HFFc6 (cell line): ENCODE measurements at places on chromosomes 7 and 10.

- no peak for DNase-seq
Observed at GRCh38 chr10:14592566-14592965, 182.1 kb downstream of the FAM107B start.

- no peak for DNase-seq
Observed at GRCh38 chr10:123463181-123463580, 203.0 kb upstream of the GPR26 start.

DNA sequence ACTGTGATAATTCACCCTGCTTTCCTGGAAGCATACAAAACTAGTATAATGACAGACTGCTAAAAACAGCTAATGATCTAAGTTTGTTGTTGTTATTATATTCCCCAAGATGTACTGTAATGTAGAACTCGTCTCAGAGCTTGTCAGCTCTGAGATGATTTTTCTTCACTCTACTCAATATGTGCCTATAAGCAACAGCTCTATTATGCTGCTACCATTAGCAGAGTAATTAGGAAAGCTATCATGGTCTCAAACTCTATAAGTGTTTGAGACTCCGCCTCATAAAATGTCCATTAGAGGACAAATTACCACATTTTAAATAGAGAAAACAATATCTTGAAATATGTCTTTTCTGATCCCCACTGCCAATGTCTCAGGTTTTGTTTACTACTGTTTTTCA, 476.5 kb upstream of the PCDH15 start:
- DNase-seq, result no peak

GRCh38 chr7:155002411-155003091, 373 bp downstream of the PAXIP1 start:
- DNase-seq, result no peak

DNA sequence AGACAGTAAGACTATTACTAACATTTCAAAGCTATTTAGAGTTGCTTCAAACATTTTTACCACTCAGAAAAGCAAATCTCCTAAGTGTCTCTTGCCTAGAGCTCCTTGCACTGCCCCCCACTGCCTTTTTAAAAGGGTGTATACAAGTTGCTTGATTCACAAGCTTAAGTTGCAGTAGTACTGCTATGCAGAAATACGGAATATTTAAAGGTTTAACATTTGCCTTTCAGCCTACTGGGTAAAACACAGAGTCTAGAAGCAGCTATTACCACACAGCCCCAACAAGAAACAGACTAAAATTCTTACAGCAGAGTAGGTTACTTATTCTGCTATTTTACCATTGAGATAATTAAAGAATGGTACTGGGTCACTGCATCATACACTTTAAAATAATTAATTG, 128.5 kb downstream of the CNOT4 start:
- DNase-seq, result no peak

DNA sequence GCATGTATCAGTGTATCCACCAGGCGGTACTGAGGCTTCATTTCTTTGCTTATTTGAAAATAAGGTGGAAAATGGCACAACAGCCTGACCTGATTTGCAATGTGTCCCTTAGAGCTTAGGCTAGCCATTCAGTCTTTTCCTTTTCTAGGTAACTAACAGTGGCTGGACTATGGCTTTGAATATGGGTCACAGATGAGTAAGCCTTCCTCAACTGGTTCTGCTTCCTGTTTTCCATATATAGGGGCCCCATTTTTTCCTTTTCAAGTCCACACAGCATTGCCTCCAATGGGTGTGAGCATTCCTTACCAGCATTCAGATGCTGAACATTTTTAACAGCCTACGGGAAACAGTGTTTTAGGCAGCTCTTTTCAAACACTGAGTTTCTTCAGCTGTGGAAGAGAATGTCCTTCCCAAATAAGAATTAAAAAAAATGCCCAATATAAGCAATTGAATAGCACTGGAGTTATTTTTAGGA, 3.9 kb upstream of the ITGB1 start:
- peak; percentile 91 for DNase-seq

DNA sequence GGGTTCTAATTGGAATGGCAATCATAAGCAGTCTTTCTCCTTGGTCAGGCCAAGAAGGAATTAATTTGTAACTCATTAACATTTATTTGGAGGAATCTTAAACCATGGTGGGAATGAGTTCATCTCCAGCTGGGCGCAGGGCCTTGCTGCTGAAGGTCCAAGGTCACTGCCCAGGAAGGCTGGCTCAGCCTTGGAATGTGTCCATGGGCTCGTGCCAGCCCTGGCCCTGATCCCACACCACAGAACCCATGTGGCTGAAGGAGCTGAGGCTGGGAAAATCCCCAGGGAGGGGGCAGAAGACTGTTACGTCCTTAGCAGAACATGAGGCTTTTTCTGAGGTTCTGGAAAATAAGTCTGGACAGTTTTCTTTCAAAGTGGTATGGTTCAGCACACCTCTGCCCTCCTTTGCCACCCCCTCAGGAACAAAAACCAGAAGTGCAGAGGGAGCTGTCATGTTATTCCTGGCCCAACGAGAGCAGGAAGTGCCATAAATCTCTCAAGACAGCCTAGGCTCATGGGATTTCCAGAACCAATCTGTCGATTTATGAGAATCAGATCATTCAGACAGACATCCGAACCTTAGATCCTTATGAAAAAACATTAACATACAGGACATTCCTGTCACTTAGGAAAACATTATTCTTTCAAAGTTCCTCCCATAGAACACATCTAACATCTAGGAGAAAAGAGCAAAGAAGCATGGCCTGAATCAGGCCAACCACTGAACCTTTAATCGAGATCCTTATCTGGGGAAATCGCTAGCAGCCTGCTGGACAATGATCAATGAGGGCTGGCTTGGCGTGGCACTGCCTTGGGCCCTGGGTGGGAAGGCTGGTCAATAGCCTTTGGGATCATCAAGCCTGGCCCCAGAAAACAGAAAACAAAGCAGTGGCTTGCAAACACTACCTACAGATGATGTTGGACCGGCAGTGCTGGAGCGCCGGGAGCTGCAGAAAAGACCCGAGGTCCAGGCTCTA, 134.3 kb downstream of the TAX1BP1 start:
- DNase-seq, result no peak

DNA sequence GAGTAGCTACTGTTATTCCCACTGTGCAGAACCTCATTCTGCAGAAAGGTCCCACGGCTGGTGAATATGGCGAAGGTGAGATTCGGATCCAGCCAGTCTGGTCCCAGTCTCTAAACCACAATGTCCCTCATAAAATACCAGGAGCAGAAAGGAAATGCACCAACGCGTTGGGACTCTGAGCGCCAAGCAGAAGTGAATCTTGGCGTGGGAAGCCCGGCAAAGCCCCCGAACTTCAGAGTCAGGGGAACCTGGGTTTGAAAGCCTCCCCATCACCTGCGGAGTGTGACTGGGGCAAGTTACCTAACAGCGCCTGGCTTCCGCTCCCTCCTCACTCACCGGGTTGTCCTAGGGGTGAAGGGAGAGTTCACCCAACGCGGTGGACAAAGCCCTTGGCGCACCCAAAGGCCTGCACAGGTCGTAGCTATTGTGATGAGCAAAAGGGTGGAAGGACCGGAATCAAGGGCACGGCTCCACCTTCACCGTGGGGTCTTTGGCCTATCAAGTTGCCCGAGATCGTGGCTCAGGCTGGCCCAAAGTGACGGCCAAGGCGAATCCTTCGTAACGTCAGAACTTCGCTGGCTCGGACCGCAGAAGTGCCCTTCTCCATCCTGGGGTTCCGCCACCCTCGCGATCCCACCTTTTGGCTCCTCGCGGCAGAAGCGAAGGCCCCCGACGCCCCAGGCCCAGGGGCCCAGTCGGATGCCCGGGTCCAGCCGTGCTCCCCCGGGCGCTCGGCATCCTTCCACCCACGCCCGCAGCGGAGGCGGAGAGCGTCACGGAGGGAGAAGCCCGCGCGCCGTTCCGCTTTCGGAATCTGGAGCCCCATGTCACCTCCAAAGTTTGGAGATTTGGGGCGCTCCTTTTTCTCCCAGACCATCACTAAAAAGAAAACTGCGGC, 811 bp downstream of the RGS10 start:
- no peak for DNase-seq

DNA sequence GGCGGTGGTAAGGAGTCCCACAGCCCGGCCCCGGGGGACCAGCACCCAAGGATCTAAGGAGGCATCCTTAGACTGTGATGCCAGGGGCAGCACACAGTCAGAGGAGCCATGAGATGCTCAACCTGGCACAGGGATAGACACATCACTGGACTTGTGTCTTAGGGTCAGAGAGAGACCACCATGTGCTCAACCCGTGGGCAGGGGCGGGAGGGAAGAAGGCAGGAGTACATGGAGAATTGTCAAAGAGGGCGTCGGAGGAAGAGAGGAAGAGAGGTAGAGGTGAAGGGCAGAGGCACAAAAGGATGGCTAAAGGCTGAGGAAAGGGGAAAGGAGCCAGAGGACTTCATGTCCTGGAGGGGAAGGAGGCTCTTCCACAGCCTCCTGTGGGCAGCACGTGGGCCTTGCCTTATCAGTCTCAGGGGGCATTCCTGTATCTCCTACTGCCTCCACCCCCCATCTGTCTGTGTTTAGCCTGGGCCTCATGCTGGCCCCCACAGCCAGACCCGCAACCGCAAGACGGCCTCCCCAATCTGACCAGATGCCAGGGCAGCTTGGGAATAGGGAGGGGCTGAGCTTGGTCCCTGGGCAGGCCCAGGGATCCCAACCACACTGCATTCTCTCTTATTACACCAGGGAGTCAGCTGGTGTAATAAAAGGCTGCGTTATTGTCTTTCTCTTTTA, 2.2 kb downstream of the ADCY1 start:
- DNase-seq, result no peak

DNA sequence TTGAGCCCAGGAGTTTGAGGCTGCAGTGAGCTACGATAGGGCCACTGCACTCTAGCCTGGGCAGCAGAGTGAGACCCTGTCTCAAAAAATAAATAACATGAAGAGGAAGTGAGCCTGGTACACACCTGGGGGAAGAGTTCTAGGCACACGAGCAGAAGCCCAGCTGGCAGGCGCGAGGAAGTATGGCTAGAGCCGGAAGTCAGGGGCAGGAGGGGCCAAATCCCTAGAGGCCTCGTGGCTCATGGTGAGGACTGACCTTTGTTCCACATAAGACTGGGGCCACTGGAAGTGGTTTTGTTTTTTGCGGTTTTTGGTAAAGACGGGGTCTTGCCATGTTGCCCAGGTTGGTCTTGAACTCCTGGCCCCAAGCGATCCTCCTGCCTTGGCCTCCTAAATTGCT, 117.6 kb downstream of the HIP1 start:
- DNase-seq, result no peak

DNA sequence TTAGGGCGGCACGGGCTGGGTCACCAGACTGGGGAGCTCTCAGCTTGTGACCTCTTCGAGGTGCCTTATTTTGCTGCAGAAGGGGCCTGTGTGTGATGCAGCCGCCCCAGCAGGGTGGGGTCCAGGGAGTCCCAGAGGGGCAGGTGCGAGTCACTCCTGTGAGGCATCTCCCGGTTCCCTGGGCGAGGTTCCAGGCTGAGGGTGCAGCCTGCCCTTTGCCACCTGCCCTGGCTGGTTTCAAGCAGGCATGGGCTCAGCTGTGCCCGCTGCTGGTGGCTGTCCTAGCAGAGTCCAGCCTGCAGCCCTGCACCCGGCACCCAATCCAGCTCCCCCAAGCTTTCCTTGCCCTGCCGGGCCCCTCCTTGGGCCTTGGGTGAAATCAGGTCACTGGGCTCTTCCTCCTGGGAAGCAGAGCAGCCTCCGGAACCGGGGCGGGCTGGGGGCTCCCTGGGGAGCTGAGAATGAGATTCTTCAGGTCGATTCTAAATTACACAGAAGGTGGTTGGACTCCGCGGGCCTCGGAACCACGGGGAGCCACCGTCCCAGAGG, 64.8 kb downstream of the PWWP2B start:
- DNase-seq, result no peak

DNA sequence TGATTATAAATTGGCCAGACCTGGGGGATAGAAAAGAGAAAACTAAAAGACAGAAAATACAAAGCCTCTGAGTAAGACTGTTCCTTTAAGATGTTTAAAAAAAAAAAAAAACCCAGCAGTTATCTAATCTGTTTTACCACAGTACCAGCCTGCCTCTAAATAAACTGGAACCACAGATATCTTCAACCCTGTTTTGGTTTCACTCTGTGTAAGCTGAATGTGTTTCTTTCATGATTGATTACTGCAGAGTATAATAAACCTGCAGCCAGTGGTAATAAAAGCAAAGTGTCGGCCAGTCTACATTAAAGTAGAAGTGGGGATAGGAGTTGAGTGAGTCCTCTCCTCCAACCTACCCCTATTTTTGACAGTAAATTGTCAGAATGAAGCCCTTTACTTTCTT, 40.6 kb downstream of the MGAM2 start:
- no peak for DNase-seq

DNA sequence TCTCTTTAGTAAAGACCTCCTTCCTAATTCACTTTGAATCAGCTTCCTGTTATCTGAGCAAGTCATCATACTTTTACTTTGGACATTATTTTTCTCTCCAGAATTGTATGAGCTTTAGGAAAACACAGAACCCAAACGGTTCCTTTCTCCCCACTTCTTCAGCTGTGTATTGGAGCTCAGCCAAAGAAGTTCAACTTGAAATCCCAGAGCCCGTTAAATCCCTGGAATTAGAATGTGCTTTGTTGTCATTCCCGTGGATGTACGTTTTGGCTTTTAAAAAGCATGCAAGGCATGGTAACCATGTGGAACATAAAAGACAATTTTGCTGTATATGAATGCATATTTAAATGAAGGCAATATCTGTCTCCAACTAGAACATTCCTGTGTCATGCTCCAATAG, 46.6 kb downstream of the AGMO start:
- DNase-seq, result peak; percentile 6

- peak; percentile 30 for DNase-seq
Observed at GRCh38 chr7:114901771-114902170, 20.1 kb upstream of the MDFIC start.

GRCh38 chr7:141198194-141198958, 124.5 kb downstream of the TMEM178B start:
- peak; percentile 4 for DNase-seq

- DNase-seq, result no peak
Observed at GRCh38 chr7:103134836-103135554, 13.9 kb downstream of the NAPEPLD start.

DNA sequence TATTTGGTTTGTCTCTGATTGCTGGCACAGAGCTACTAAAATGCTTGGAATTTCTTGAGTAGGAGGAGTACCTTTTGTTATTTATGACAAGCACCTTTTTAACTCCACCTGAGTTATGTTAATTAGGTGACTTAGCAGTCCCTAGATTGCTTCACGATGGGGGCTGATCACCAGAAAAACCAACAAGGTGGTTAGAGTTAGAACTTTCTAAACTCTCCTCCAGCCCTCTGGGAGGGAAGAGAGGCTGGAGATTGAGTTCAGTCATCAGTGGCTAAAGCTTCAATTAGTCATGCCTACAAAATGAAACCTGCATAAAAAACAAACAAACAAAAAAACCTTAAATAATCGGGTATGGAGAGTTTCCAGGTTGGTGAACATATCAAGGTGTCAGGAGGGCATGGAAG, 23.6 kb upstream of the ING3 start:
- DNase-seq, result no peak
